Stimulated activated CD4-positive, alpha-beta T cell treated with anti-CD3 and anti-CD28 coated beads, Interleukin-15, amount 100 ng/mL, for 24 hours (primary cell): ENCODE measurements at places on chromosomes 11 and 22.

DNA sequence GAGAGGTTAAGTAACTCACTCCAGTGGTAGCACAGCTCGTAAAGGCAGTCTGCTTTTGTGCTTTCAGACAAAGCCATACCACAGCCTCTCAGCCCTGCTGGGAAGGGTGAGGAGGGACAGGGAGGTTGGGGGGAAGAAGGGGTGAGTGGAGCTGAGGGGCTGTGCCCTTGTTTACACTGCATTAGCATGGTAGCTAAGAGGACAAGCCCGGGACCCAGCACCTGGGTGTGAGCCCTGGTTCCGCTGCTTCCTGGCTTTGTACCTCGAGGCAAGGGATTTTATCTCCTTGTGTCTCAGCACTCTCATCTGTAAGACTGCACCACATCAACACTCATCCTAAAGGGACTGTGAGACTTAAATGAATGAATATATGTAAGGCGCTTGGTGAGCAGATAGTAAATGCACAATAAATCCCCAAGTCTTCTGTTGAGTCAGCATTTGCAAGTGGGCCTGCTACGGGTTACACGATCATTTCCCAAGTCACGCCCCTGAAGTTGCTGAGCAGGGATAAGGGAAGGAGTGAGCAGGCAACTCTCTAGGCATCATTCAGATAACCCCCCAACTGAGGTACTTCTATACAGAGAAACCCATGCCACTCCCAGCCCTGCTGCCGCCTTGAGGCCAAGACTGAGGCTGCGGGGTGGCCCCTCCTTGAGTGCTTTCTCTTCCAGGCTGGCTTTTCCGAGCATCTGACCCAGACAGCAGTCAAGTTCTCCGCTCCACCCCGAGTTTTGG, 7.5 kb downstream of the RASD2 start:
- DNase-seq: no peak

DNA sequence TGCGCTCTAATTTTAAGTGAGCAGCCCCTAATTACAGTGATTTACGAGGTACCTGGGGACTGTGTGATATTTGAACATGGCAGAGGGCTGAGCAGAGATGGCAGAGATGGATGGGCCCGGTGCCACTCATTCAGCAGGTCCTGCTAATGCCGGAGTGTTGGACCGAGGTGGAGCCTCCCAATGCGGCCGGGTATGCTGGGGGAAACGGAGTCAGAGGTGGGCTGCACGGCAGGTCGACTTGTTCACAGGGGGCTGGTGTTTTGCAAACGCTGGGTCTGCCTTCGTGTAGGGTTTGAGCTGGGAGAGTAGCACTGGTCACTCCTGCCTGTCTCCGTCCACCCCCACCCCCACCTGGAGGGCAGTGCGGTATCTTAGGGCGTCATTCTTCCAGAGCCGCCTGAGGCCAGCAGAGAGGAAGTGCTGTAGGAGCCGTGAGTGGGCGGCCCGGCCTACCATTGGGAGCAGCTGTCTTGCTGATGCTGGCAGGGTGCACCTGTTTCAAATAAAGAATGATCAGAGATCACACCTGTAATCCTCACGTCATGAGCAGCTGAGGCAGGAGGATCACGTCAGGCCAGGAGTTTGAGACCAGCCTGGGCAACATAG, 122.6 kb downstream of the IGLL1 start:
- no peak for DNase-seq

DNA sequence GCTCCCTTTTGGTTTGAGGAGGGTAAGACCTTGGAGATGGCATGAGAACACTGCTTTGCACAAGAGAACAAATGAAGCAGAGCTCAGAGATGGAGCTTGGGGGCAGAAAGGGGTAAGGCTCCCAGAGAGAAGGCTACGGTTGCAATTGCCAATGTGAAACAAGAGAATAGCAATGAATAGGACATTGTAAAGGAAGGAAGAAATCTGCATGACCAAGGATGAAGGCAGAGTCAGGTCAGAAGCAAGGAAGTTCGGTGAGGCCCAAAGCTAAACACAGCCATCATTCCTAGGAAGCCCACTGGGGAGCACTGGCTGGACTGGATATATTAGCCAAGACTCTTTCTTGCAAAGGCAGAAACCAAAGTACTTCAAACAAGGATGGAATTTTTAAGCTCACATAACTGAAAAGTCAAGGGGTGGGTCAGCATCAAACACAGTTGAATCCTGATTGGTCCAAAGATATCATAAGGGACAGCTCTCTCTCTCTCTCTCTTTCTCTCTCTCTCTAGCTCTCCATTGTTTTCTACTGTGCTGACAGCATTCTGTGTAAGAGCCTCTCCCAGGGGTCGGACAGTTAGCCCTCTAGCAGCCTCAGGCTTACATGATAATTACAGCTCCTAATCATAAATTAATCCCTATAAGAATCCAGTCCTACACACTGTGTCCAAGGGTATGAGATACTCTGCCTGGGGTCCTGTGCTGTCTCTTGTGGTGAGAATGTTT, 484.3 kb downstream of the SOX6 start:
- no peak for DNase-seq

- no peak for DNase-seq
Measured at GRCh38 chr11:134502153-134502550, 90.1 kb upstream of the B3GAT1 start.

DNA sequence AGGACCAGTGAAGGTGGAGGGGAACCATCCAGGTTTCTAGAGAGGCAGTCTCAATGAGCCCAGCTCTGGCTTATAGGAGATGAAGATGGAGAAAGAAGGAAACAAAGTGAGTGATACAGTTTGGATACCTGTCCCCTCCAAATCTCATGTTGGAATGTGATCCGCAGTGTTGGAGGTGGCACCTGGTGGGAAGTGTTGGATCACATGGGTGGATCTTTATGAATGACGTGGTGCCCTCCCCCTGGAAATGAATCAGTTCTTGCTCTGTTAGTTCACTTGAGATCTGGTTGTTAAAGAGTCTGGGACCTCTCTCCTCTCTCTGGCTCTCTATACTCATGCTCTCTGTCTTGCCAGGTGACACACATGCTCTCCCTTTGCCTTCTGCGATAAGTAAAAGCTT, 393.1 kb upstream of the NARS2 start:
- DNase-seq: no peak

DNA sequence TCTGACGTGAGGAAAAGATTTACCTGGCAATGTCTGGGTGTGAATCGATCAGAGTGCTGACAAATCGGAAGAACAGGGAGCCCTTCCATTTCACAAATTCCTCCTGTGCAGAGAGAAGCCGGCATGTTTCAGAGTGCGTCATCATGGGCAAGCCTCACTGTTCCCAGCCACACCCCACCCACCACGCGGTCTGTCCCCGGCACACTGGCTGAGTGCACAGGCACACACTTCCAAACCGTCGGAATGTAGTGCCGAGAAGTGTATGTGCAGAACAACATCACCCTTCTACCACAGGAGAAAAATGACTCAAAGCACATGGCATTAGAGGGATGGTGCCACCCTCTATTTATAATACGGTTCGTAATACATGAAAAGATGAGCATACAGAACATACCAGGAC, 47.5 kb downstream of the NCAPD3 start:
- no peak for DNase-seq

- no peak for DNase-seq
Measured at GRCh38 chr11:111347723-111348115, 31.4 kb downstream of the POU2AF1 start.

DNA sequence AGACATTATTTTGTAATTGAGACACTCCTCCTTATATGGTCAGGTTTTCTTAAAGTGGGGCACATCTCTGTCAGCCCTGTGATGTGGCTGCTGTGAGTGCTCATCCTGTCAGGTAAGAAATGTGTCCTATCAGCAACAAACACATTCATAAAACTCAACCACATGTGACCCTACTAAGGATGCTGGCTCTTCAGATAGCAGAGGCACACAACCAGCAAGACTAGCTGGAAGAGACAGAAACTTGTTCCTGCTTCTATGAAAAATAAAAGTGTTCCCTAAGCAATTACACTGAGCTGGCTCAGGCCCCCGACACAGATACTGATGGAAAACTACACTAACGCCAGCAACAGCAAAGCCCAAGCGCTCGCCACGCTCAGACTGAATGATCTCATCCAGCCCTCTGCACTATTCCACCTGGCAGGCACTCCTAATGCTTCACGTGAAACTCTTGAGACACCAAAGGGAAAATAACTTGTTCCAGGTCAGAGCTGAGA, 49.8 kb upstream of the CYP2D6 start:
- DNase-seq: peak; percentile 53

DNA sequence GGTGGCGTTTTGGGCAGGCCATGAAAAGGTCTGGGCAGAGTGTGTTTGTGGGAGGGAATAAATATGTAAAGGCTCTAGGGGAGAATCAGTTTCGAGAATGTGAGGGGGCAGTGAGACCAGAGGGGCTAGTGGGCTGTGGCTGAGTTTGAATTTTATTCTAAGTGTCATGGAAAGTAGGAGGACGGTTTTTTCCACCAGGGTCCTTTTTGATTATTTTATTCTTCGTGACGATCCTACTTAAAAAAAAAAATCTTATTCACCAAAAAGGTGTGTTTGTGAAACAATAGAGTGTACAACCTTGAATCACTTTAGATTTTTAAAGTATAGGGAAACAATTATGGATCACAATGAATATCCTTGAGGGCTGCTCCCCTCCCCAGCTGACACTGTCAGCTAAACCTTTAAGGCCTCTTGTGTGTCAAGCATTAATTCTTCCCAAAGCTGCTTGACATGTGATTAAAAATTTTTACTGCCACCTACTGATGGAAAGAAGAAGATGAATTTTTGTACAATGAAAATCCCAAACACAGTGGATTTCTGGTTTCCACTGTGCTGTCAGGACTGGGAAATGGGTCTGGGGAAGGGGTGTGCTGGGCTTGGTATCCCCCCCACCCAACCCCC, 107.5 kb upstream of the OR4B1 start:
- DNase-seq: peak; percentile 18

- peak; percentile 24 for DNase-seq
Measured at GRCh38 chr22:21000207-21000986, 1.5 kb downstream of the THAP7 start.

GRCh38 chr22:24599514-24599913, 3.5 kb upstream of the GGT1 start:
- no peak for DNase-seq

GRCh38 chr11:129543515-129544290, 168.1 kb downstream of the BARX2 start:
- DNase-seq: no peak

GRCh38 chr11:36057379-36058042, 113.6 kb downstream of the LDLRAD3 start:
- DNase-seq: no peak

DNA sequence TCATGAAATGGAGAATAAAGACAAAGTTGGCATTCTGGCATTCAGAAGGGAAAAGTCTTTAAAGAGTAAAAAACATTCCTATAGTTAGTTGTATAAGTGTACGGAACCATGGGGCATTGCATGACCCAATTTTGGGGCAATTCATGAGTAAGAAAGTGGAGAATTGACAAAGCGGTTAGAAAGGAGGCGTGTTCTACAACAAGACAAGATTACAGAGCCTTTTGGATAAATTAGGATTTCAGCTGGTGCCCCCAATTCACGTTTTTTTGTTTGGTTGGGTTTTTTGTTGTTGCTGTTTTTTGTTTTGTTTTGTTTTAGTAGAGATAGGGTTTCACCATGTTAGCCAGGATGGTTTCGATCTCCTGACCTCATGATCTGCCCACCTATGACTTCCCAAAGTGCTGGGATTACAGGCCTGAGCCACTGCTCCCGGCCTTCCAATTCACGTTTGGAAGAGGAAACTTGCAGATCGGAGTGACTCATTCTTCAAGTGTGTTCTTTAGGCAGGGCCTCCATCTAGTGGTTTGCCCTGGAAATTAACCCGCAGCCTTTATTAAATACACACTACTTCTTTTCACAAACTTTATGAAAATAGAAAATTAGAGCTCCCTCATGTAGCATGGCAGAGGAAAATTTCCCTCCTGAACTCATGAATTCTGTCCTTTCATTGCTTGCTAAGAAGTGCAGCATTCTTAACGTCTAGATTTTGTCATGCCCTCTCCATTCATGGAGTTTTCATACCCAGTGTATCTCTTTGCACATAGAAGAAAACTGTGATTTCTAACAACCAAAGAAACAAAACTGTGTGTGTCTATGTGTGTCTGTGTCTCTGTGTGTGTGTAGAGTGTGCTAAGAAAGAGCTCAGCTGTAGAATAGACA, 118.1 kb downstream of the BBOX1 start:
- peak; percentile 9 for DNase-seq

- DNase-seq: no peak
Measured at GRCh38 chr22:17858033-17858432, 83.8 kb upstream of the BID start.

DNA sequence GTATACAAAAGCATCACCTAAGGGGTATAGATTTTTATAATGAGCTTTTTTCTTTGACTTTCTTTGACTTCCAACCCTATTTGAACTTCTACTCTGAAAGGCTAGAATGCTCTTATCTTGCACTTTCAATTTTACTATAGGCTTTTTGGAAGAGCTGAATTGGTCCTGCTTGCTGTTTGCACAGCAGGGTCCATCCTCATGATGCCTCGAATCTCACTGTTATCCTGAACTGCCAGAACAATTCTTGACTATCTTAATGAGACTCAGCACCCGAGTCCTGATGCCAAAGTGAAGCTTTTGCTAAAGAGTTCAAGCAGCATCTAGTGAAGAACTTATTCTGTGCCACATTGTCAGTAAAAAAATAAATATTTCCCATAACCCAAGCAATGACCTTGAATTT, 488.3 kb upstream of the ANO5 start:
- DNase-seq: no peak

DNA sequence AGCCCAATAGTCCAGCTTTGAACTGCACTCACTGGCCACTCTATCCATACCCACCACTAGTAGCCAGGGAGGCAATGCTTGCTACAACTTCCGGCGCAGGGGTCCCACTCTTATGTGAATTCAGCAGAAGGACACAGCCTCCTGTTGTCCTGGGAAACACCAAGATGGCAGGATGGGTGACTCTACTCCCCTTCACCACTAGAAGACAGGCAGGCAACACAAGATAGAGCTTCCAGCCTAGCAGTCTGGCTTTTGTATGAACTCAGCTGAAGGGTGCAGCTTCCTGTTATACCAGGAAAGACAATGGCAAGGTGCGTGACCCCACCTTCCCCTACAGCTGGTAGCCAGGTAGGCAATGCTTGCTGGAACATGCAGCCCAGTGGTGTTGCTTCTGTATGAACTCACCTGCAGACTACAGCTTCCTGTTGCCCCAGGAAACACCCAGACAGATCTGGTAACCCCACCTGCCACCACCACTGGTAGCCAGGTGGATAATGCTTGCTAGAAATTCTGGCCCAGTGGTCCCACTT, 205.2 kb upstream of the KIRREL3 start:
- DNase-seq: no peak

DNA sequence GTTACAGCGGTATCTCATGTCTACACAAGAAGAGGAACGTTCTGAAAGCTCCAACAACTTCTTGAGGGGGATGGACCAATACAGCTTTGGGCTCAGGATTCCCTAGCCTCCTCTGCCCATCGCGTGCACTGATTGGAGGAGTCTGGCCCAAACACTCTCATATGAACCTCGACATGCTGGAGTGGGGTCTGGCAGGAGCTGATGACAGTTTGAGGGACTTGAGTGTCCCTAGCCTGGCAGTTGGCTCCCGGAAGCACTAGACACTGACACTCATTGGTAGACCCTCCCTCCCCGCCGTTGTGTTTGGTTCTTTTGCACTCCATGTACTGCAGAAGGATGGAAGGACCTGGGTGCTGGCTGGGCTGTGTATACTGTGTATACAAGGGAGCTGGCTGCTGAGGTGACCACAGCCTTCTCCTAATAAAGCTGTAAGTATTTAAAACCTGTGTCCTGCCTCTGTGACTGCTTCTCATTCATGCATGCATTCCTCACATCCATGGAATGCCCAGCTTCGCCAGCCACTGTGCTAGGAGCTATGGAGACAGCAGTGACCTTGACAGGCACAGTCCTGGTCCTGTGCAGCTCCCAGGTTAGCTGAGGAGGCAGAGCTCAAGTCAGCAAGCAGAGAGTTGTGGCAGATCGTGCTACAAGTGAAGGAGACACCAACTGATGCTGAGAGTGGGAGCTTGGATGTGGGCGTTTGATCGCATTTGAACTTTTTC, 27.9 kb downstream of the ADAMTS15 start:
- DNase-seq: no peak
